ENCODE measurements at places on chromosomes 11 and 22.

GRCh38 chr22:38733329-38733723, 22.5 kb downstream of the SUN2 start:
- no peak for DNase-seq

DNA sequence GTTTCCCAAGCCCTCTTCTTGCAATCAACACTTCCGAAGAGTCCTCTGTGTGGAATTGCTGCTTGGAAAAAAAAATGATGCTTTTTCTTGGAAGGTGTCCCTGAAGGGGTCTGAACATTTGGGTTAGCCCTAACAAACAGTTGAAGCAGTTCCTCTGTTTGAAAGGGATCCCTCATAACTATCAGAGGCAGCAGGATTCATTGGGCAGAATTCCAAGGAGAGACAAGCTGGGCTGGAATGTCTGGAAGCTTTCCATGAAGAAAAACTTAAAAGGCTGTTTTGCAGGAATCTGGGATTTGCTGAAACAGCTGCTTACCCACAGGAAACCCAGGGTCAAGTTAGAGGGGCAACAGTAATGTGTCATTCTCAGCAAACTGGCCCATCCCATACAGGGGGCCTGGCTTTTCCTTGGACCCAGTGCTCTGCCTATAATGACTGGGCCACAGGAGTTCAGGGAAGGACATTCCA, 3.1 kb downstream of the CSNK2A3 start:
- no peak for DNase-seq

- no peak for DNase-seq
Measured at GRCh38 chr11:33801821-33802193, 27.5 kb upstream of the FBXO3 start.

DNA sequence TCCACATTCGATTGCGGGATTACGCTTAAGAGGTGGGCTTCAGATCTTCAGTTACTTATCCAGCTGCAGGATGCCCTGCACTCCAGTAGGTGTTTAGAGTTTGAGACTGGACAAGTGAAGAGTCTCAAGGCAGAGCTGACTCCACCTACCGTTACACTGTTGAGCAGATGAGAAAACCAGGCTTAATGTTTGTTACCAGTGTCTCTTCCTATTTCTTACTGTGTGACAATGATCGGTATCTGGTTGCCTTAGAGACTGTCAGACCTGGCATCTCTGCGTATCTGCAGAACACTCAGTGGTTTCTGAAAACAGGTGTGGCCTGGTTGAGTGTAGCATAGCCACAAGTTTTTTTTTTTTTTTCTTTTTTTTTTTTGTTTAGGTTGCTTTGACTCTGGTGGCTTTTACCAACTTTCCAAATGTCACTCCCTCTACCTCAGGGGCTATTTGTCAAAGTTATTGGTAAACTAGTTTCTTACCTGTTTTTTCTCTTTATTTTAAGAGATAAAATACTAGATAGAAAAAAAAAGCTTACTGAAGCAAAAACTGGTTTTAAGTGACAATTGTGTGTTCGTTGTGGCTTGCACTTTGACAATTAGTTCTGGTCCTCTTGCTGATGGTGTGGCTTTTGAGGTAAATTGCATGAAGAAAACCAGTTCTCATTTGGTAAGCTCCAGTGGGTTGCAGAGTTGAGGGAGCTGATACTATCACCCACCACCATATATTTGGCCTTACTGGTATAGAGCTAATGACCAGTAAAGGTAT, 284.8 kb downstream of the ETS1 start:
- peak; percentile 58 for DNase-seq

DNA sequence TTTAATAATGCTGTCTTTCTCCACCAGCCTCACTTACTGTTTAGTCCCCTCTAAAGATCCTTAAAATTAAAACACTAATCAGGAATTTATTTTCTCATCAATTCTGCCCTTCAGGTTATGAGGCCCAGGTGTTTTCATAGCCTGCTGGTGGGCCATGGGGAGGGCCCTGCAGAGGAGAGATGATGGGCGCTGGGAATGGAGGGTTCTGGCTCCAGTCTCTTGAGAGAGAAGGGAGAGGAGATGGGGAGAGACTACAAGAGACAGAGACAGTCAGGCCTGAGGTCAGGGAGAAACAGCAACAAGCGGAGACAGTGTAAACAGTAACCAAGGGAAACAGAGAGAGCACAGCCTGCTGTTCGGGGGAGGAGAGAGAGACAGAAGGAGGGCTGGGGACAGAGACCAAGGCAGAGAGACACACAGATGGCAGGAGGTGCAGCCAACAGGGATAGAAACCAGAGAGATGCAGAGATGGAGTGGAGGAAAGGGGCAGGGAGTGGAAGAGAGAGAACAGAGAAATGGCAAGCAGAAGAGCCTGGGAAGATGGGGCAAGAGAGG, 187.3 kb upstream of the SYT13 start:
- DNase-seq: no peak

DNA sequence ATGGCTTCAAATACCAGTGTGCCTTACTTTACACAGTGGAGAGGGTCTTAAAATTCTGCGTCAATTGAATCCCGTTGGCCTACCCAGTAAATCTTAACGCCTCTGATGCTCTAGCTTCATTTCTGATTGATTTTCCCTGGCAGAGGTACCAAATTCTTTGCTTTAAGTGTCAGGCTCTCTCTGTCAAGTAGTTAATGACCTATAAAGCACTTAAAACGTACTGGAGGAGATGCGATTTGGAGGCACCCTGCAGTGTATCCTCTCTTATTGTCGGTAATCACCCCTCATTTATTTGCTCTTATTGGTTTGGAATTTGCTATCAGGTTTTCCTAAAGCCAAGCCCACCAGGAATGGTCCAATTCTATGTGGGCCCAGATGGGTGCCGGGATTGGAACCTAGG, 59.2 kb downstream of the NFAM1 start:
- no peak for DNase-seq

DNA sequence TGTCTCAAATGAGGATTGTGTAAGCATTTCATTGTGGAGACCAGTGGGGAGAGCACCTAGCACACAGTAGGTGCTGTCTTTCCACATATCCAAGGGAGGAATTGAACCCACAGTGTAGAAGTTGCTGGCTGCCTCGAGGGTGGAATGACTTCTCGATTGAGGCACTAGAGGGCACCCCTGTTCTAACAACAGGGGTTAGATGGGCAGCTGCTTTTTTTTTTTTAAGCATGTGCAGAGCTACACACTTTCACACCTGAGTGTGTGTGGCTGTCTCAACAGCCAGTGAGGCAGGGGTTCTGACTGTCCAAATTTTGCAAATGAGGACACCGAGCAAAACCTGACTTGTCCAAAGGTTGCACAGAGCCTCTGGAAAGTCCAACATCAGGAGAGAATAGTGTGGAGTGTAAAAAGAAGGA, 118.2 kb upstream of the CRYBB3 start:
- no peak for DNase-seq

GRCh38 chr22:35016909-35017308, 49.0 kb upstream of the ISX start:
- DNase-seq: no peak

GRCh38 chr11:33669598-33670249, 30.9 kb downstream of the C11orf91 start:
- no peak for DNase-seq

DNA sequence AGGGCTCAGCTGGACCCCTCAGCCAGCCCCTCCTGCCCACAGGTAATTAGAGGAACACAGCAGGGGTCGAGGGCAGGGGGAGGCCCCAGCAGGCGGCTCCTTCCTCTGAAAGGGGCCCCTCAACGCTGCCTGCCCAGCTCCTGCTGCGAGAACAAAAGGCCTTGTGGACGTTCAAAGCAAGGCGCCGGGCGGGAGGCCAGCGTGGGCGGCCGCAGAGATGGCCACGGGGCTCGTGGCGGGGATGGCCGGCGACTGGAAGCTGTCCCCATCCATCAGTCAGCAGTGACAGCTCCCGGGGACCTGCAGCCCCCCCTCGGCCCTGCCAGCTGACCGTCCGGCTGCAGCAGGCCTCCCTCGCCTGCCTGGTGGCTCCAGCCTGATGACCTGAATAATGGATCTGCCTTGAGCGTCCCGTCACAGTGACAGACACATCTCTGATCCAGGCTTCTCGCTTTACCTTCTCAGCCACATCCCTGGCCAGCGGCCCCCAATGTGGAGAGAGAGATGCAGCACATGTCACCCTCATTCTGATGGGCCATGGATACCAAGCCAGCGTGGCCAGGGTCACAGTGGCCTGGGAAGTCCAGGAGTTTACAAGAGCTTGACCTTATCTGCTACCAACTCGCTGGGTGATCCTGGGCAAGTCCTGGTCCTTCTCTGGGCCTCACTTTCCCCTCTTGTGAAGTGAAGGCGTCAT, 159.3 kb downstream of the MN1 start:
- DNase-seq: no peak

DNA sequence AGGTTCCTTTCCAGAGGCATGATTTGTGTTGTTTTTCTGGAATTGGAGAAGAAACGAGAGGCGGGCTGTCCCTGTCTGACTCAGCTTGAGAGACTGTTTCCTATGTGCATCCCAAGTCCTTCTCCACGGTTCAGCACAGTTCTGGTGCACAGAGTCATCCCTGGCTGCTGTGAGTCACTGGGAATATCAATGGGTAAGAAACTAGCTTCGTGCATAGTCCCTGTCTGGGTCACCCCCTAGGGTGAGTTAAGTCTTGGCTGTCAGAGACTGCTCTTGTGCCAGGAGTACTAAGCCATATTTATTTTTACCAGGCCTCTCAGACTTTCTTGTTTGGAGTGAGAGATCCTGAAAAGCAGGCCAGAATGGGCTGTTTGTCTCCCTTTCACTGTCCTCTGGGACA, 2.4 kb upstream of the LRP4 start:
- DNase-seq: no peak

DNA sequence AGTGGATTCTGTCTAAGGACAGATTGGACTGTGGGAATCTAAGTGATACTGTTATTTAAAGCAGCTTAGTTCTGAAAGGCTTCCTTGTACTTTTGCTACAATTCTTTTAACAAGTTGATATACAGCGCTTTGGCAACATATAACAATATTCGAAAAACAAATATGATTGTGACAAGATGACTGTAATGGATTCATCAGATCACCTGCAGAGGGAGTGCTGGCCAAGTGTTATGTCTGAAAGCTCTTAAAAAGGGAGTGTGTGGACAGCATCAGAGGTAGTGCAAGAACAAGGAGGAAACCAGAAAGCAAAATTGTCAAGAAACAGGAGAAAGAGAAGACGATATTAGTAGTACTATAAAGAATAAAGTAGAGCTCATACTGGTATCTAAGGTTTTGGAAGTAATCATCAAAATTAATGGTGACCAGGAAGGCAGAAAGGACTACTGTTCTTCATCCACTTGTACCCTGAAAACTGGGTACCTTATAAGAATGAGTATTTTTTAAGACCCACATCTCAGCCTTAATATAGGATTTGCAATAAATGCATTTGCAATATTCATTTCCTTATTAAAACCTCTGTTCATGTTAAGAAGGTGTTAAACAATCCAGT, 1112.0 kb upstream of the CCDC90B start:
- DNase-seq: no peak

DNA sequence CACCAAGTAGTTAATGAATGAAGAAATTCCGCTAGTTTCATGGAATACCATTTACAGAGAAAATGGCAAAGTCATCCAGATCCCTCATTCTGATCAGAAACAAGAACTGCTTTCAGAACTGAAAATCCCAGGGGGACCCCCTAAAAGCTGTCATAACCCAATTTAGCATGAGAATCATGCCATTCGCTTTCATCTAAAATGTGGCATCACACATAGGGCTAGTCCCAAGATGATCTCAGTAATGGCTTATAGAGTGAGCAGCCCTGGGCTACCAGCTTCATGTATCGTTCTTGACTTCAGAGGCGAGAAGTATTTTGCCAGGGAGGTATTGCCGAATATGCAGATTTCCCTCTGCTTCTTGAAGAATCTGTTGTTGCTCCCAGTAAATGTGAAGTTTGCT, 134.0 kb downstream of the TTC17 start:
- no peak for DNase-seq

GRCh38 chr11:39806652-39807051, 1652.8 kb downstream of the LRRC4C start:
- DNase-seq: no peak

GRCh38 chr11:28245131-28245530, 136.9 kb downstream of the METTL15 start:
- no peak for DNase-seq

DNA sequence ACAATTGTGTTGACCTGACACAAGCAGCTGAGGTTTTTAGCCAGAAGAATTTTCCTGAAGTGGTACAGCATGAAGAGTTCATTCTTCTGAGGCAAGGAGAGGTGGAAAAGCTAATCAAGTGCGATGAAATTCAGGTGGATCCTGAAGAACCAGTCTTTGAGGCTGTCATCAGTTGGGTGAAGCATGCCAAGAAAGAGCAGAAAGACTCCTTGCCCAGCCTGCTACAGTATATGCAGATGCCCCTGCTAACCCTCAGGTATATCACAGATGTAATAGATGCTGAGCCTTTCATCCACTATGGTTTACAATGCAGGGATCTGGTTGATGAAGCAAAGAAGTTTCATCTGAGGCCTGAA, 12.9 kb upstream of the SCARF2 start:
- no peak for DNase-seq

- no peak for DNase-seq
Measured at GRCh38 chr11:43872995-43873394, 7.6 kb upstream of the ALKBH3 start.

GRCh38 chr22:46813816-46814597, 51.6 kb downstream of the TBC1D22A start:
- no peak for DNase-seq

GRCh38 chr11:48083421-48083820, 103.1 kb downstream of the PTPRJ start:
- DNase-seq: no peak

- DNase-seq: no peak
Measured at GRCh38 chr11:29324328-29324727, 692.5 kb downstream of the KCNA4 start.

GRCh38 chr22:45504373-45505341, 2.0 kb downstream of the FBLN1 start:
- no peak for DNase-seq

GRCh38 chr11:2114430-2115241, 24.6 kb downstream of the IGF2 start:
- DNase-seq: no peak

DNA sequence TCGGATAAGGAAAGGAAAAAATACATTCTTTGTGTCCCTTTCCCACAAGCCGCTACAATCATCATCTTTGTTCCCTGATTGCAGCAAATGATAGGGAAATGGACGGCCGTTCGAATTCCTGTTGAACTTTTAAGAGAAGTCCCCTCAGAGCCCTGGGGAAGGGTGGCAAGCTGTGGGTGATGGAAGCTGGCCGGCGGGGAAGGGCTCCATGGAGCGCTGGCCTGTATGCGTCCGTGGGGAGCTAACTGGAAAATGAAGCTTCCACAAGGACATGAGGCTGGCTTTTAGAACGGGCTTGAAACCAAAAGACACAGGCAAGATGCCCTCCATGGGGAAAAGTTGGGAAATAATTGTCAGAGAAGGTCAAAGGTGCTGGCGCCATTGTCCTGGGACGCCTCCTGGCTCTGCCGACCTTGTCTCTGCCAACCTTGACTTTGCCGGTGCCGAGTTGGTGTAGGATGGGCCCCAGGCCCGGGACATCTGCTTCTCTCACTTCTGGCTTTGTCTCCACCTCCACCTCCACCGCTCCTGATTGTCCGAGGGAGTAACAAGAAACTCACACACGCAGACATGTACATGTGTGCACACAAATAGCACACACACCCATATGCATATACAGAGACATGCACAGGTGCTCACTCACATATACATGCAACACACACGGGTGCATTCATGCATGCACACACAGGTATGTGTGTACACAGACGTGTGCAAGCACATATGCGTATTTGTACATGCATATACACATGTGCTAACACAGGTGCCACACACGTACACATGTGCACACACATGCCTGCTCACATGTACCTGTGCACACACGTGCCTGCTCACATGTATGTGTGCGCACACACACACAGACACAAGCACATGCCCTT, 14.5 kb upstream of the PPARA start:
- DNase-seq: no peak
